Stimulated activated CD8-positive, alpha-beta memory T cell treated with anti-CD3 and anti-CD28 coated beads, Interleukin-7, amount 100 ng/mL, for 1 hour (primary cell): ENCODE measurements at places on chromosomes 6 and 20.
A peak's percentile ranks its signal among the peaks of the same experiment; 100 is the strongest.

- no peak for DNase-seq
Observed at GRCh38 chr6:138944412-138944811, 43.6 kb downstream of the REPS1 start.

DNA sequence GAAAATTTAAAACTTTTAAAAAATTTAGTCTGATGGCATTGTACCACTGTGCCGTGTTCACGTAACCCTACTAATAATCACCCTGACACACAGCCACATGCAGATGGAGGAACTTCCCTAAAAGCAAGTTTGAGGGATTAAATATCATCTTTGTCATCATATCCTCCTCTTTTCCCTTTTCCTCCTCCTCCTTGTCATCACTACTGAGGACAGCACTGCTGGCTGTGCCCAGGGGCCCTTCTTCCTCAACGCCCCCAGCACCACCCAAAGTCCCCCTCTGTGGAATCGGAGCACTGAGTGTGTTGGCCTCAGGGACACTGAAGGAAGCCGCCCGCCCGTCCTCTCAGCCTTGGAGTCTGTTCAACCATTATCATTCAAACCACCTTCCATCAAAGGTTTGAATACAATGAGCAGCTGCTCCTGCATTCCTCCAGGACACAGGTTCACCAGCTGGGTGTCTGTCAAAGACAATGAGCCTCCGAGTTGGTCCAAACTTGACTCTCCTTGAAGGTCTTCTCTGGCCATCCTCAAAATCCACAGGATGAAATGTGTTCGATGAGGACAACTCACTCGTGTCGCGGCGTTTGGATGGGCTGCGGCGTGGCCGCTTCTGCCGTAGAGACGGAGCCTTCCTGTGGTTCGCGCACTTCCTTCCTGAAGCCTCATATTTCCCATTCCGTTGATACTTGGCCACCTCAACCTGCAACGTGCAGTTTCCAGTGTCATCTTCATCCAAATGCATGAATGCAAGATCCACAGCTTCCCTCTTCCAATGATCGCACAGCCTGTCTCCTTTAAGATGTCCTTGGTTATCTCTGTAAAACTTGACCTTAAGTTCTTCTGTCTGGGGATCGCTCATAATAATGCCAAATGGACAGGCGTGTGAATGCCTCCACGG lies 23.3 kb downstream of the NQO2 start:
- no peak for DNase-seq

DNA sequence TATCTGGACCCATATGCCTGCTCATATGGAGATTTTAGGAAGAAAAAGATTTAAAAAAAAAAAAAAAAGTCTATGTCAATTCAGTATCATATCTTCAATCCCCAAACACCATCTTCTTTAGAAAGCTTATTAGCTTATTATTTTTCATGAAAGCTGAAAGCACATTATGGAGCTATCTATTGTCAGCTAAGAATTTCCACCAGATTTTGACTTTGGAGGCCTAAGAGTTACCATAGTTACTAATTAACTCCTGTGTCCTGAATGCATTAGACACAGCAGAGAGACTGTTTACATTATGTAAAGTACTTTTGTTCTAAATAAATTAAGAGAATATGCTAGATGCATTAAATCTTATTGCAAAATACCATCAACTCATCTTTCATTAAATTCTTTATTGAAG lies 255.5 kb upstream of the NRSN1 start:
- no peak for DNase-seq

GRCh38 chr6:127952831-127953230 lies 52.0 kb upstream of the THEMIS start:
- no peak for DNase-seq

GRCh38 chr20:37885593-37886503 lies 17.1 kb upstream of the VSTM2L start:
- DNase-seq = no peak

- no peak for DNase-seq
Observed at GRCh38 chr20:6490849-6491248, 276.6 kb upstream of the BMP2 start.

GRCh38 chr6:30964075-30964474 lies 19.4 kb upstream of the MUC21 start:
- DNase-seq = no peak

DNA sequence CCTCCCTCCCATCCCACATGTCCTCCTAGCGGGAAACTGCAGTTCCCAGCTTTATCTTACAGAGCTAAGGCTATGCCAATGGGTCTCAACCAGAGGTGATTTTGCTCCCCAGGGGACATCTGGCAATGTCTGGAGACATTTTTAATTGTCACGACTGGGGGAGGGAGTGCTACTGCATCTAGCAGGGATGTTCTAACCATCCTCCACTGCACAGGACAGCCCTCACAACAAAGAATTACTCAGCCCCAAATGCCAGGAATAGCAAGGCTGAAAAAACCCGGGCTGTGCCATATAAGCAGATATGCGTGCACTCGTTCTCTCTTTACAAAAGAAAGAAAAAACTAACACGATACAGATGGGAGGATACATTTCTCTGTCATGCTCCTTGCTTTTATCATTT lies 8.5 kb downstream of the MRPS18A start:
- no peak for DNase-seq

DNA sequence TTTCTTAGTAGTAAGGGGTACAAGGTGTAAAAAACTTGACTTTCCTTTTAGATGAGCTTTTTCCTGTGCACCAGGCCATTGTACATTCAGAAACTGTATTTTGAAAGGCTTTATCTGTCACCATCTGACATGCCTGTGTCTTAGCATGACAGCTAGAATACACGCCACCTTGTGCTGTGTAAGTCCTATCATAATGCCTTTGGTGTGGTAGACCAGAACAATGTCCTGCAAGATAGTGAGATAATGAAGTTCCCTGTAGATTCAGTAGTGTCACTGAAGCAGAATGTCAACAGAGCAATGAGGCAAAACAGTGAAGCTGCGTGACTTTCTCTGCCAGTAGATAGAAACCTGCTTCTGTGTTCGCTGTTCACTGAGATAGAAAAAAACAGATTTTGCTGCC lies 105.8 kb downstream of the JAG1 start:
- DNase-seq = no peak

- DNase-seq = peak; percentile 23
Observed at GRCh38 chr6:27312146-27312949, at the start of gene POM121L2. Gene POM121L2 (minus strand): TSS chr6:27312273. CDS start chr6:27312170, 103 bp downstream.

GRCh38 chr6:4504700-4505099 lies 271.5 kb upstream of the CDYL start:
- DNase-seq = no peak

- no peak for DNase-seq
Observed at GRCh38 chr6:455835-456234, 64.3 kb downstream of the IRF4 start.

DNA sequence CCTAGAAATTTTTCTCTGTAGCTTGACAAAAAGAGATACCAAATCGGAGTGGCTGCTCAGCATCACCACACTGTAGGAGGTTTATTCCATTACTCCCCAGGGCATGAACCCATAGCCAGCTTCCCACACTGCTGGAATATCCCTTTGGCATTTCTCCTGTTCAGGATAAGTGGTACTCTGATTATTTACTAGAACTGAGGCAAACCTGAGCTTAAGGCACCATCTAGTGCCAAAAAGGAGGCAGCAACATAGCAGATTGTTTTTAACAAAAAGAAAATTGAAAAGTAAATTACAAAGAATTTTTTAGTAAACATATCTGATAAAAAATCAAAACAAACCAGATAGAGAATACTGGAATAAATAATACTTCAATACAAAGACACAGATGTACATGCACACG lies 181.7 kb downstream of the WDR27 start:
- no peak for DNase-seq
